ENCODE measurements at places on chromosomes 1 and 21.
A peak's percentile ranks its signal among the peaks of the same experiment; 100 is the strongest.

DNA sequence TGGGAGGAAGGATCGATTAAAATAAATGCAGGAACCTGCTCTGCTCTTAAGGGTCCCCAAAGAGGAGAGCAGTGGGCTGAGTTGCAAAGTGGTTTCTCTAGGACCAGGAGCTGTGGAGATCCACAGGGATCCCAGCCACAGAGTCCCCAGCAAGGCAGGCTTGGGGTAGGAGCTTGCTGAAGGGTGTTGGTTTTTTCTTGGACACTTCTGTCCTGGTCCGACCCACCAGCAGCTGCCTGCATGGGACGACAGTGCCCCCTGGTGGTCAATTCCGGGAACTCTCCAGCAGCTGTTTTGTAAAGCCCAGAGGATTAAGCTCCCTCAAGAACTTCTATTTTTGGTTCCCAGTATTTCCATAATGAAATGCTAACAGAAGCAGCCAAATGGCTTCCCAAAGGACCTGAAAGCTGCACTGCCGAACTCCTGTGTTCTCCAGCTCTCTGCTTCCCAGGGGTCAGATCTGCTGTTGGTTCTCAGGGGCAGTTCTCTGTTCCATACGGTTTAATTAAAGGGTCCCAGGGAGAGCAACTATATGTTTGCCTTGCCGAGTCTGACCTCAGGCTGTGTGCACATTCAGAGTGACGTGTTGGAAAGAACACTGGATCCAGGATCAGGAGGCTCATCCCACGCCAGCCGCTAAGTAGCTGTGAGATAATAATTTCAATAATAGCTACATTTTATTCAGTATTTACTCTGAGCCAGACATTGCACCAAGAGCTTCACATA, 23.2 kb downstream of the NENF start:
- peak; percentile 70 for DNase-seq

DNA sequence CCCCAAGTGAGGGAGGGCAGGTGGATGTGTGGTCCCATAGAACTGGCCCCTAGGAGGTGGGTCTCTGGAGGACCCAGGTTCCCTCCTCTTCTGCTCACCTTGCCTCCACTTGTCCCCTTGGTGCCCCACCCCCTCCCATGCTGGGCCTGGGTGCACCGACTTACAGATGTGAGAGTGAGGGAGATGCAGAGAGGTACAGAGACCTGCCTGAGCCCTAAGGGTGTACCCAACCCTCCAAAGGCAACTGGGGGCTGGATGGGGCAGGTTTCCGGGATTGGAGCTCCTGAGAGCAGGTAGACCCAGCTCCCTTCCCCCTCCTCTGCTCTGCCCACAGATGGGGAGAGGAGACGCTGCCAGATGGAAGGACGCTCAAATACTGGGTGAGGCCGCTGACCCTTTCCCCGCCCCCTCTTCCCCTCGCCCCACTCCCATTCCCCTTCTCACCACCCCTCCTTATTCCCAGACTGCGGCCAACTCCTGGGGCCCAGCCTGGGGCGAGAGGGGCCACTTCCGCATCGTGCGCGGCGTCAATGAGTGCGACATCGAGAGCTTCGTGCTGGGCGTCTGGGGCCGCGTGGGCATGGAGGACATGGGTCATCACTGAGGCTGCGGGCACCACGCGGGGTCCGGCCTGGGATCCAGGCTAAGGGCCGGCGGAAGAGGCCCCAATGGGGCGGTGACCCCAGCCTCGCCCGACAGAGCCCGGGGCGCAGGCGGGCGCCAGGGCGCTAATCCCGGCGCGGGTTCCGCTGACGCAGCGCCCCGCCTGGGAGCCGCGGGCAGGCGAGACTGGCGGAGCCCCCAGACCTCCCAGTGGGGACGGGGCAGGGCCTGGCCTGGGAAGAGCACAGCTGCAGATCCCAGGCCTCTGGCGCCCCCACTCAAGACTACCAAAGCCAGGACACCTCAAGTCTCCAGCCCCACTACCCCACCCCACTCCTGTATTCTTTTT, 10.3 kb downstream of the TINAGL1 start:
- no peak for DNase-seq

- DNase-seq, result no peak
Observed at GRCh38 chr21:29295066-29295650, 3.6 kb upstream of the BACH1 start.

- DNase-seq, result no peak
Observed at GRCh38 chr21:21034036-21034435, 35.8 kb downstream of the NCAM2 start.

DNA sequence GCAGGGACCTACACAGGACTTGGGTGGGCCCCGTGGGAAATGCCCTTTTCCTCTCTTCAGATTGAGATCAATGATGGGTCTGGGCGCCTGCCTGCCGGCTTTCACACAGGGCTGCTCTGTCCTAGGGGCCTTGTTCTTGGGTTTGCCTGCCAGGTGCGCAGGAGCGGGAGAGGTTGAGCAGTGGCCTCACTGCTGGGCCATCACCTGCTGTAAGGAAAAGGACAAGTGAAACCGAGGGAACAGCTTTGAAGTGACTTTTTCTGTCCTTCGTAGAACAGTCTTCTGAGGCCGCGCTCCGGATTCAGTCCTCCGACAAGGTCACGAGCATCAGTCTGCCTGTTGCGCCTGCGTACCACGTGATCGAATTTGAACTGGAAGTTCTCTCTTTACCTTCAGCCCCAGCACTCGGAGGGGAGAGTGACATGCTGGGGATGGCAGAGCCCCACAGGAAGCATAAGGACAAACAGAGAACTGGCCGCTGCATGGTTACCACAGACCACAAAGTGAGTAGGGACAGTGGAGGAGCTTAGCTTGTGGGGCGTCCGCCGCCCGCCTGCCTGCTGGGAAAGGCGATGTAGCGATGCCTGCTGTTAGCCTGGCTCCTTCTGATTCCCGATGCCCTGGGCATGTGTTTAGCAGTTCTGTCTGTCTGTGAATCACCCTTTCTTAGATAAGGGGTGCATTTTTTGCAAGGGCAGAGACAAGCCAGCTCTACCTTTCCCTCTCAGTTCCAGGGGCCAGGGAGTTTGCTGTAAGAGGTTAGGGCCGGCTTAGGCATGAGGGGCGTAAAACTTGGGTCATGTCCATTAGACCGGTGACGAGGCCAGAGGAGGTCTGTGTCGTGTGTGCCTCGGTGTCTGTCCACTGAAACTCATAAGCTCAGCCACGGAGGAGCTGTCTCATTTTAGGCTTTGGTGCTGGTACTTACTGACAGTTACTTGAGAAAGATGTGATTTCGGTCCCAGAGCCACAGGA, 19.5 kb upstream of the PWP2 start:
- DNase-seq, result no peak

- DNase-seq, result no peak
Observed at GRCh38 chr1:49576327-49576901, 447.3 kb downstream of the AGBL4 start.

DNA sequence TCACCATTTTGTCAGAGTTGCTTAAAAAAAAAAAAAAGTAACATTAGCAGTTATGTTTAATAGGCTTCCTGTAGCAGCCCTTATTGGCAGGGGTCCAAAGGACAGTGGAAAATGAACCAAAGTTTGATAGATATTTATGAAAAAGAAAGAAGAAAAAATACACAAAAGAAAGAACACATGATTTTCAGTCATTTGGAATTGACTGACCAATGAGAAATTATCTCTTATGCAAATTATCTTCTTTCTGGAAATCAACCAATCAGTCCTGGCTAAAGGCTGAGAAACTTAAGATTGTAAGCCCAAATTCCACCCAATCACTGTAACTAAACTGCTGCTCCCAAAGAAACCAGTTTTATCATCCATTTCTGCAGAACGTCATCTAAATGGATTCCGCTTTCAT, 282.4 kb downstream of the TM2D1 start:
- no peak for DNase-seq
